Omental fat pad (tissue), 4 donors: ENCODE measurements at places on chromosomes 5 and 9.

- no peak for DNase-seq
Measured at GRCh38 chr5:53343187-53343586, 137.2 kb upstream of the FST start.

GRCh38 chr9:101751895-101752294, 13.4 kb upstream of the GRIN3A start:
- no peak for DNase-seq

DNA sequence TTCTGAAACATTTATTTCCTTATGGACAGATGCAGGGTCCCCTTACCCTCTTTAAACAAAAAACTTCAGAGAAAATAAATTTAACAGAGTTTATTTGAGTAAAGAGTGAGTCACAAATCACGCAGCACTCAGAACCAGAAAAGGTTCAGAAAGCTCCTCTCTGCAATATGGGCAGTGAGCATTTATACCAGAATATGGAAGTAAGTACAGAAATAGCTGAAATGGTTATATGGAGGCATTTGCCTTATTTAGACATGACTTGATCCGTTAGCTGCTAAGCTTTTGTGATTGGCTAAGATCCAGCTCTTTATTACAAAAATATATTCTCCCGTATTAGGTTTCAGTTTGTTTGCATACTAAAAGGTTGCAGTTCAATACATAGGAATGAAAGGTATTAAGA, 1554.1 kb downstream of the EFNA5 start:
- DNase-seq, result no peak

DNA sequence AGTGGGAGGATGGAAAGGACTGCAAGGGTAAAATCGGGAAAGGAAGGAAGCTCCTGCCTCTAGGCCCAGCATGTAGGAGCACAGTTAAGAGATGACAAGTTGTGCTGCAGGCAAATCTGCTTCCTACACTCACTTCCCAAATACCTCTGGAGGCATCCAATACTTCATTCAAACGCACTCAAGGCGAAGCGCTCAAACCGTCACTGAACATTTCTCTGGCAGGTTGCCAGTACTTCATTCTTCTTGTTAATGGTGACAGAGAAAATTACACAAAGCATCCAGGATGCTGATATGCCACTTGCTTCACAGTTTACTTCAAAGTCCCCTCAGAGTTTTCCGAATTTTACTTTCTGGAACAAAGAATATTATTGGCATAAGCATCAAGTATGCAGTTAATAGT, 59.8 kb downstream of the NREP start:
- DNase-seq, result no peak

DNA sequence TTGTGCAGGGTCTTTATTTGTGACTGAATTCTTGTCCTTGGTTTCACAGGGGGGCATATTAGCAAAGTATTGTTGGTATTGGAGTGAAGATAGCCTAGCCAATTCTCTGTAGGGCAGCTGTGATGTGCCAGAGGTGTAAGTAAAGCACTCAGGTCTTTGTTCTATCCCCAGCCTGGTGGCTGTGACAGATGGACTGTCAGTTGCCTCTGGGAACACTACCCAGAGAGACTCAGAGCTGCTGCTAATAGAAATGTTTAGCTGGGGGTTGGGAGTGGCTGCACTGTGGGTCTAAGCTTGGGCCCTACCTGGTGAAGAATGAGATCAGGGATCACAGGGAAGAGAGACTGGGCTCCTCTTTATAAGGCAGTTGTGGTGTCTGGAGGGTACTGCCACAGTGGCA, 1006.5 kb upstream of the TYRP1 start:
- DNase-seq, result no peak

GRCh38 chr5:6424110-6424659, 24.5 kb upstream of the UBE2QL1 start:
- no peak for DNase-seq

- peak; percentile 41 for DNase-seq
Measured at GRCh38 chr9:14372437-14373335, 58.7 kb upstream of the NFIB start.

DNA sequence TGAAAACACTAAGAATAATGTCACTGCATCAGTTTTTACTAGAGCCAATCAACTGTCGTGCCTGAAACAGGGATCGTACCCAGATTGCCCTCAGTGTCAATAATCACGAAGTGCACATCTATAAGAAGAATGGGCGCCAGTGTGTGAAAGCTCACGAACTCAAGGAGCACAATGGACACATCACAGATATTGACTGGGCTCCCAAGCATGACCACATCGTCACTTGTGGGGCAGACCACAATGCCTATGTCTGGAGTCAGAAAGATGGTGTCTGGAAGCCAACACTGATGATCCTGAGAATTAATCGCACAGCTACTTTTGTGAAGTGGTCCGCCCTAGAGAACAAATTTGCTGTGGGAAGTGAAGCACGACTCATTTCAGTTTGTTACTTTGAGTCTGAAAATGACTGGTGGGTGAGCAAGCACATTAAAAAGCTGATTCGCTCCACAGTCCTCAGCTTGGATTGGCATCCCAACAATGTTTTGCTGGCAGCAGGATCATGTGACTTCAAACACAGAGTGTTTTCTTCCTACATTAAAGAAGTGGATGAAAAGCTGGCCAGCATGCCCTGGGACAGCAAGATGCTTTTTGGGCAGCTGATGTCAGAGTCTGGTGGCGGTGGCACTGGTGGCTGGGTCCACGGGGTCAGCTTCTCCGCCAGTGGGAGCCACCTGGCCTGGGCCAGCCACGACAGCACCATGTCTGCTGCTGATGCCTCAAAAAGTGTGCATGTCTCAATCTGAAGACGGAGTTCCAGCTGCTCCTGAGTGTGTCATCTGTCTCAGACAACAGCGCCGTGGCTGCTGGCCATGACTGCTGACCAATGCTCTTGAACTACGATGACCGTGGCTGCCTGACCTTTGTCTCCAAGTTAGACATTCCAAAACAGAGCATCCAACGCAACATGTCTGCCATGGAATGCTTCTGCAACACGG, 32.2 kb downstream of the NSA2 start:
- no peak for DNase-seq

DNA sequence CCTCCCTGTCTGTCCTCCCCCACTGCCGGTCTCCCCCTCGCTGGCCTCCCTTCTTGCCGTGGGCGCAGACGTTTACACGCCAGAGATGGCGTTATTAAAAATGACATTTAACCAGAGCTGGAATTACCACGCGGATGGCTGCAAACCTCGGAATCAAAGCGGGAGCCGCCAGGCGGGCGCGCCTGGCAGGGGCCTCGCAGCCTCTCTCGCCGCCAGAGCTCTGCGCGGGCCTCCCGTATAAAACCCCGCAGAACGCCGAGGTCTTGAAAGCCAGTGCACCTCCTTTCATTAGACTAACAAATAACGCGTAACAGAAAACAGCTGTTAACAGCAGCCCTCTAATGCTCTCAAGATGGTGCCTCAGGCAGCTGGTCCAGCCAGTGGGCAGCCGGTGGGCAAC, 10.2 kb downstream of the PRRX2 start:
- DNase-seq, result no peak

GRCh38 chr5:150656191-150657132, 4.6 kb upstream of the MYOZ3 start:
- DNase-seq, result no peak

DNA sequence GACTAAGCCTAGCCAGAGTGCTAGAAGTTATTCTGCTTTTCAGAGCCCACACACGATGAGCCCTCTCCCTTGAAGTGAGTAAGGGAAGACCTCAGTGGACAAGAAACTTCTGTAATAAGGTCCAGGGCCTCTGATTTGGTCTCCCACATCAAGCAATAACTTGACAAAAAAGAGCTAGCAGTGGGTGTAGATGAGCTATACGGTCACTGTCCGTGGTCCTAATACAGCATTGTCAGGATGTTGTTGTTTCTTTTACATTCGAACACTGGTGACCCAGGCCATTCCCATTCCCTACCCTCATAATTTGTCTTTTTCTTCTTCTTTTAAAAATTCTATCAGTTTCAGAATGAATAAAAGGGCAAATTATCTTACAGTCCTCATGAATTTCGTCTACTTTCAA, 5.2 kb downstream of the PCSK1 start:
- DNase-seq, result no peak

GRCh38 chr9:131545003-131545785, at the start of gene PRRT1B:
TSS of gene PRRT1B (plus strand) at chr9:131545523. CDS start at chr9:131545616, 93 bp downstream.
- no peak for DNase-seq

GRCh38 chr9:114286146-114286679, 36.7 kb upstream of the ORM1 start:
- DNase-seq, result no peak

DNA sequence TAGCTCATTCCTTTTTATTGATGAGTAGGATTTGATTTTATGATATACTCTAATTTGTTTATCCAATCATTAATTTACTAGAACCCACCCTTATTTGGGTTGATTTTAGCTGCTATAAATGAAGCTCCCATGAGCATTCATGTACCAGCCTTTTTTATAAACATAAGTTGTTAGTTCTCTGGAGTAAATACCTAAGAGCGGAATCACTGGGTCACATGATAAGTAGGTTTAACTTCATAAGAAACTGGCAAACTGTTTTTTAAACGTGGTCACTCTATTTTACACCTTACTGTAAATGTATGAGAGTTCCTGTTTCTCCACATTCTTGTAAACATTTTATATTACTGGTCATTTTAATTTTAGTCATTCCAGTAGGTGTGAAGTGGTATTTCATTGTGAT, 364.6 kb downstream of the NPR3 start:
- no peak for DNase-seq

- no peak for DNase-seq
Measured at GRCh38 chr9:14058325-14058688, 255.6 kb downstream of the NFIB start.

- DNase-seq, result no peak
Measured at GRCh38 chr5:26578002-26578401, 460.4 kb downstream of the CDH9 start.

GRCh38 chr5:53783624-53784228, 223.3 kb downstream of the NDUFS4 start:
- DNase-seq, result no peak

GRCh38 chr9:134980516-134980915, 62.8 kb upstream of the FCN1 start:
- no peak for DNase-seq

DNA sequence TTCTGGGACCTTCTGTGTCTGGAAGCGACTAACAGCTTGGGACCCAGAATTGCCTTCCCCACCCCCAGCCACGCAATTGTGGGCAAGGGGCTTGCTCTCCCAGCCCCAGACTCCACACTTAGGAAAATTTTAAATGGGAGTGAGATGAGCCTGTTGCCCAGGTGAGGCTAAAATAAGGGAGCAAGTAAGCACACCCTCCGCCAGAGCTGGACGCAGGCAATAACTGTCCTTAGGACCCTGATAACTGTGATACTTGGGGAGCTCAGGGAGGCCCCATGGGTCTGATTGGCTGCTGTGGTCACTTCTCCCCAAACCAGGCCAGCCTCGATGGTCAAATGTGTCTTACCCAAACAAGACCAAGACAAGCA, 13.3 kb downstream of the ABO start:
- DNase-seq, result no peak

GRCh38 chr5:41527201-41527779, 16.9 kb upstream of the PLCXD3 start:
- no peak for DNase-seq

GRCh38 chr5:157596487-157596886, 20.9 kb upstream of the ADAM19 start:
- no peak for DNase-seq

- DNase-seq, result no peak
Measured at GRCh38 chr9:86722706-86723075, 224.6 kb downstream of the GAS1 start.

DNA sequence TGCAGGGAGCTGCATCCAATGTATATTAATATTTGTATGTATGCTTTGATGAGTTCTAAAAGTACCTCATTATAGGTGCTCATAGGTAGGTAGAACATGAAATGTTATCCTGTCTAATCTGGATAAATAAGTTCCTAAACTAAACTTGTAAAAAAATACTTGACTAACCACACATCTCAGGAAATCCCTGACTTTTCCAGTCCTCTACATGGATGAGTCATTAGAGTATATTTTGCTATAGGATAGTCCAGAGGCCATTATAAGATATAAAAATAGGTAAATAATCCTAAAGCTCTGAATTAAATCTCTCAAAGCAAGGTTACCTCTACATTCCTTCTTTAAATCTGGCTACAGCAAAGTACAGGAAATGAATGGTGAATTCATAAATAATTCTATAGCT, 404.3 kb downstream of the RAB3C start:
- no peak for DNase-seq

DNA sequence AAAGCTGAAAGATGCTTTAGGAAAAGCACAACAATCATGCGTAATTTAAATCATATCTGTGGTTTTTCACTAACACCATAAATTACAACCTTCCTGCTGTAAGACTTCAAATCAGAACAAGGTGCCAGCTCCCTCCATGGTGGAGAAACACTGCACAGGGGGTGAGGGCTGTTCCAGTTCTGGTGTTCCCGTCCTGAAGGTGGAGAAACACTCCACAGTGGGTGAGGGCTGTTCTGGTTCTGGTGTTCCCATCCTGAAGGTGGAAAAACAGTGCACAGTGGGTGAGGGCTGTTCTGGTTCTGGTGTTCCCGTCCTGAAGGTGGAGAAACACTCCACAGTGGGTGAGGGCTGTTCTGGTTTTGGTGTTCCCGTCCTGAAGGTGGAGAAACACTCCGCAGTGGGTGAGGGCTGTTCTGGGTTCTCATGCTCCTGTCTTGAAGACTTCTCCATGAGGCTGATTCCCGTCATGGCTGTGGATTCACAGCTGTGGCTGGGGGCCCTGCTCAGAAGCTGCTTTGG, 12.9 kb downstream of the PLEKHG4B start:
- DNase-seq, result no peak

- DNase-seq, result no peak
Measured at GRCh38 chr9:117265253-117265652, 149.6 kb downstream of the ASTN2 start.

DNA sequence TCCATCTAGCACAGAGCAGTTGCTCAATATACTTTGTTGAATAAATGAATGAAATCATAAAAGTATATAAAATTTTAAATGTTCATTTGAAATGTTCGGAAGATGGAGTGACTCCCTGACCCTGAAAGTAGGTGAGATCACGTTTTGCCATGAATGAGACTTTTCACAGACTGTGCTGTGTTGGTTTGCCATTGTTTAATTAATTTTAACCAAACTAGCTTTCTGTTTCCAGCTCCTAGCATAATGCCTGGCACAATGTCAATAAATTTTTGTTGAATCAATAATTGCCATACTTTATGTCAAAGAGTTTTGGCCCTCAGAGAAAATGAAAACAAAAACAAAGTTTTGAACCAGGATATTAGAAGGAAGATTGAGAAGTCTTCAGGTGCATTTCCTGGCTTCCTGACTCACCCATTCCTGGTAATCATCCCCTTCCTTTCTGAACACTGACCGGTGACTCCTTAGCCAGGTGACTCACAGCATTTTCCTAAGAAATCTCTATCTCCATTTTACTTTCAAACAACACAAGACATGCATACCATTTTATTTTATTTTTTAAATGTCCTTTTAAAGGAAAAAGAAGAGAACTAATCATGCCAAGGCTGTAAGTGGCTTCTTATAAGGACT, 15.1 kb downstream of the SLC28A3 start:
- no peak for DNase-seq

- DNase-seq, result no peak
Measured at GRCh38 chr9:88680041-88680440, 145.1 kb downstream of the NXNL2 start.

GRCh38 chr9:38042626-38043357, 26.2 kb downstream of the SHB start:
- DNase-seq, result no peak

- no peak for DNase-seq
Measured at GRCh38 chr9:27537756-27538155, 8.1 kb upstream of the MOB3B start.
